WTC11 (cell line): ENCODE measurements at places on chromosomes 1 and 21. TPM values are rescaled to one million over a fixed set of nuclear protein-coding genes. Genes with fewer than 3 reads are reported as not detected.

Gene TNNT2
- 6.1 to 10.1 TPM (median 7.9 TPM) in 3 replicates for total RNA-seq

DNA sequence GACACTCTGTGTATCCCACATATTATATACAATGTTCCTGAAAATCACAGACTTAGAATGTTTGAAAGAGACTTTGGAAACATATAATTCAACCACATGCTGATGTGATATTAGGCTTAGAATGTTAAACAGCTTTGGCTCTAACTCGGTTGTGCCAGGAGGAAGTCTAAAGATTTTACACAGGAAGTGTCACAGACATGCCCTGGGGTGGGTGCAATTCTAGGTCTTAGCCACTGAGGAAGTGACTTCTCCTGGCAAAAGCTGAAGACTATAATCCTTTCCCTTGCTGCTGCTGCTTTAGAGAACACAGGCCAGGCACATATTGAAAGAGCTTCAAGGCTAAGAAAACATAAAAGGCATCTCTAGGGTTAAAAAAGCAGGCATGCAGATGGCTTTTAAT lies 51.0 kb downstream of the RPL5 start:
- H3K27me3 ChIP-seq, result no peaks in the 10 kb centered on the region
- H3K4me1 ChIP-seq, result peaks cover 10% of the 10 kb centered on the region
- H3K27ac ChIP-seq, result no peak overlapping the region
- no peak overlapping the region for H3K4me3 ChIP-seq
- DNase-seq, result no peak

GRCh38 chr1:21534674-21535378 lies 25.6 kb downstream of the ALPL start:
- H3K27me3 ChIP-seq, result no peaks in the 10 kb centered on the region
- H3K4me1 ChIP-seq, result peaks cover 45% of the 10 kb centered on the region
- no peaks in the 10 kb centered on the region for H3K36me3 ChIP-seq
- peak; percentile 52 for DNase-seq
- no peak overlapping the region; the same call in 1 of the 2 replicates for H3K27ac ChIP-seq
- no peak overlapping the region for H3K4me3 ChIP-seq

DNA sequence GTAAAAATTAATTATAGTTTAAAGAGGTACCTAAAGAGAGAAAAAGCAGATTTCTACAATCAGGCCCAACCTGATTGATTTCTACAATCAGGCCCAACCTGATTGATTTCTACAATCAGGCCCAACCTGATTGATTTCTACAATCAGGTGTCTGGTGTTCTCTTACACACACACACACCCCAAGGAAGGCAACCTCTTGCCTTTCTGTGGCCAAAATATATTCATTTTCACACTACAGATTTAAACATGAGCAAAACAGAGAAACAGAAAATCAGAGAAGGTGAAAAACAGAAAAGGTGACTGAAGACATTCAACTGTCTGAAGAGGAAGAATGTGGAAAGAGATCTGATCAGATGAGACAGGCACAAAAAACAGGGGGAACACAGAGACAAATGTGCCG lies 104.5 kb downstream of the SMYD2 start:
- no peaks in the 10 kb centered on the region for H3K27me3 ChIP-seq
- H3K36me3 ChIP-seq, result peaks cover 42% of the 10 kb centered on the region
- peaks cover 23% of the 10 kb centered on the region for H3K4me1 ChIP-seq
- no peak overlapping the region; the same call in 1 of the 2 replicates for H3K27ac ChIP-seq
- no peak for DNase-seq

GRCh38 chr1:63878932-63879331 lies 105.1 kb downstream of the ROR1 start:
- peaks cover 80% of the 10 kb centered on the region for H3K4me1 ChIP-seq
- H3K36me3 ChIP-seq, result no peaks in the 10 kb centered on the region
- H3K27ac ChIP-seq, result no peak overlapping the region
- H3K4me3 ChIP-seq, result no peak overlapping the region
- DNase-seq, result no peak

GRCh38 chr1:90919190-90919719 lies 102.6 kb downstream of the ZNF644 start:
- peaks cover 8% of the 10 kb centered on the region for H3K36me3 ChIP-seq
- H3K4me1 ChIP-seq, result peaks cover 57% of the 10 kb centered on the region

- H3K36me3 ChIP-seq, result no peaks in the 10 kb centered on the region
- no peak for DNase-seq
- peaks cover 4% of the 10 kb centered on the region; the same call in 1 of the 2 replicates for H3K27me3 ChIP-seq
- H3K4me3 ChIP-seq, result no peak overlapping the region
- no peak overlapping the region for H3K27ac ChIP-seq
These were observed 54.7 kb downstream of the PTP4A2 start for GRCh38 chr1:31883357-31883942.

- no peak overlapping the region for H3K4me3 ChIP-seq
- no peaks in the 10 kb centered on the region for H3K27me3 ChIP-seq
- H3K36me3 ChIP-seq, result peaks cover 15% of the 10 kb centered on the region; the same call in 1 of the 2 replicates
- H3K4me1 ChIP-seq, result no peaks in the 10 kb centered on the region
- H3K27ac ChIP-seq, result no peak overlapping the region
- no peak for DNase-seq
These were observed 24.1 kb upstream of the ASPM start for GRCh38 chr1:197170538-197170937.

Gene ELAPOR1
- 1.1 to 1.5 TPM (median 1.3 TPM) in 3 replicates for total RNA-seq

Gene TSTD1
- total RNA-seq, result 74.5 to 107 TPM (median 100 TPM) in 3 replicates

Gene GLIS1
- total RNA-seq, result 0.18 to 0.24 TPM (median 0.18 TPM) in 3 replicates

DNA sequence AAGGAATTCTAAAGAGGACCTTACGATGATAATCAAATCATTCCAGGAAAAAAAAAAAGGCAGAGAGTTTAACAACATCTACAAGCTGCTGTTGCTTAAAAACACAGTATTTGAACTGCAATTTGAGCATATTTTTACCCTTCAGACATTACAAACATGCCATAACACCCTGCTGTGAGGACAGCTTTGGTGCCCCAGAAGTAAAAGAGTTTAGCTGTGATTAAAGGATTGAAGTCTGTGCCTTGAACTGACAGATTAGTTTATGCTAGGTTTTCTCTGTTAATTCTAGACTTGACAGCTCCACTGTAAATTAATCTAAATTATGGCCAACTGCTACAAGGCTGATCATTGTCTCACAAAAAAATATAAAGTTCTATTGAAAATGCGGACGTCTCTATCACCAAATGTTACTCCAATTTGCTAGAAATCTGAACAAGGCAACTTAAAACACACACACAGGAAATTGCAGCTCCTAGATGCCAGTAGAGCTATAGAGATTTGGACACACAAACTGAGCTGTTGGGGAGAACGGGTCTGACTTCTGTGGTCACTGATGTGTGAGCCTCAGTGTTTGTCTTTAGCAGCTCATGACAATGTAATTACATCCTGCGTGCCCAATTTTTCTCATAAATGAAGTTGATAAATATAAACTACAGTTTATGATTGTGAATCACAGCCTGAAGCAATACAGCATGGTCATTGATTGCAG lies 217.9 kb downstream of the NTNG1 start:
- no peaks in the 10 kb centered on the region for H3K27me3 ChIP-seq
- no peak overlapping the region for H3K4me3 ChIP-seq
- H3K4me1 ChIP-seq, result peaks cover 26% of the 10 kb centered on the region
- H3K36me3 ChIP-seq, result peaks cover 8% of the 10 kb centered on the region

- H3K27ac ChIP-seq, result no peak overlapping the region
- no peaks in the 10 kb centered on the region for H3K36me3 ChIP-seq
- no peak for DNase-seq
- no peaks in the 10 kb centered on the region for H3K4me1 ChIP-seq
These were observed 3.2 kb upstream of the SPRR4 start for GRCh38 chr1:152967201-152967600.

Gene OR2AK2
- total RNA-seq, result not detected in 3 replicates

- H3K36me3 ChIP-seq, result peaks cover 17% of the 10 kb centered on the region
- DNase-seq, result no peak
- H3K27ac ChIP-seq, result no peak overlapping the region
These were observed 25.8 kb downstream of the TFAP2E start for GRCh38 chr1:35598895-35599294.

DNA sequence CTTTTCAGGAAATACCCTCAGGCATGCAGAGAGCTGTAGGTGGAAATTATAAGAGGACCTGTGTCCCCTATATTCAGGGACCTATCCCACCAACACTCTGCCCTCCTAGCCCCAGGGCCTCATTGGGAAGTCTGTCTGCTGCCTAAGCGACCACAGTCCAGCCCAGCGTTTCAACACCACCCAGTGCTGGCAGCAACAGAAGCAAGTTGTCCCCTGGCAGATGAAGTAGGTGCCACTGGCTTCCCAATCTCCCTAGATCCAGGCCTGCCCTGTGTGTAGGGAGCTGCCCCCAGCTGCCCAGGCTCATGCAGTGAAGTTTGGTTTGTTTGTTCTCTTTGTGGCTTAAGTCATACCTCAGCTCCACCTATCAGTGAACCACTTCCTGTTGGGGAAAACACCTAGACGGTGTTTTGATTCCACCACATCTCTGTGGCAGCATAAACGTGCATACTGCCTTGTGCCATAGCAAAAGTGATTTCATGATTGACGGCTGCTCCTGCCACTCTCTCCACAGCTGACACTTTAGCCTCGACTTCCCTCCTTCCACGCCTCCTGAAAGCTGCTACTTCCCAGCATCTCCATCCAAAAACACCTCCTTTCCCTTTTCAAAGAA lies 8.1 kb upstream of the LEFTY1 start:
- no peak for DNase-seq
- no peak overlapping the region for H3K4me3 ChIP-seq
- peaks cover 11% of the 10 kb centered on the region; the same call in 1 of the 2 replicates for H3K27me3 ChIP-seq
- H3K4me1 ChIP-seq, result peaks cover 43% of the 10 kb centered on the region

DNA sequence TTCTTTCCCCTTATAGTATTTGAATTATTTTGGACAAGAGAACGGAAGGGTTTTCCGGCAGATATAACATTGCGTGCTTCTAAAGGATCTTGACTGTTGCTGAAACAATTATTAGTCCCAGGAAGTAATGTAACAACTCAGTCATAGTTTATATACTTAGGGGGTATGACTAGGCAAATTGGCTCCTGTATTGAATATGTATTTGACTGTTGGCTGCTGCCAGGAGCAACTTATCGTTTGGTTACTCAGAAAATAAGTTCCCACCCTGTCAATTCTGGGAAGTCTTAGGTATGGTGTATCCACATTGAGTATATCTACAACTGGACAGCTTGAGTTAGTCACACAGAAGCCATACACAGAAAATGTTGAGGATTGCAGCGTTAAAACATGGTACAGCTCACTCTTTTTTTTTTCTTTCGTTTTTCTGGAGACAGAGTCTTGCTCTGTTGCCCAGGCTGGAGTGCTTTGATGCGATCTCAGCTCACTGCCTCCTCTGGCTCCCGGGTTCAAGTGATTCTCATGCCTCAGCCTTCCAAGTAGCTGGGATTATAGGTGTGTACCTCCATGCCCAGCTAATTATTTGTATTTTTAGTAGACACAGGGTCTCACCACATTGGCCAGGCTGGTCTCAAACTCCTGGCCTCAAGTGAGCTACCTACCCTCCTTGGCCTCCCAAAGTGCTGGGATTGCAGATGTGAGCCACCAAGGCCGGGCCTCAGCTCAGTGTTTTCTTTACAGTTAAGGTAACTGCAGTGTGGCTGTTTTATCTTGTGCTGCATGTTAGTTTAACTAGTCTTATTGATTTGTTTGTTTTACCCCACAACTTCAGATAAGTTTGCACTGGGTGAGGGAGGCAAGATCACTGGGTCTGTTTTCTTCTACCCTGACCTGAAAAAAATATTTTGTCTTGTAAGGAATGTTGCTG lies 10.2 kb downstream of the SMAP2 start:
- no peak overlapping the region for H3K27ac ChIP-seq
- H3K27me3 ChIP-seq, result no peaks in the 10 kb centered on the region
- H3K36me3 ChIP-seq, result no peaks in the 10 kb centered on the region
- no peak overlapping the region for H3K4me3 ChIP-seq

DNA sequence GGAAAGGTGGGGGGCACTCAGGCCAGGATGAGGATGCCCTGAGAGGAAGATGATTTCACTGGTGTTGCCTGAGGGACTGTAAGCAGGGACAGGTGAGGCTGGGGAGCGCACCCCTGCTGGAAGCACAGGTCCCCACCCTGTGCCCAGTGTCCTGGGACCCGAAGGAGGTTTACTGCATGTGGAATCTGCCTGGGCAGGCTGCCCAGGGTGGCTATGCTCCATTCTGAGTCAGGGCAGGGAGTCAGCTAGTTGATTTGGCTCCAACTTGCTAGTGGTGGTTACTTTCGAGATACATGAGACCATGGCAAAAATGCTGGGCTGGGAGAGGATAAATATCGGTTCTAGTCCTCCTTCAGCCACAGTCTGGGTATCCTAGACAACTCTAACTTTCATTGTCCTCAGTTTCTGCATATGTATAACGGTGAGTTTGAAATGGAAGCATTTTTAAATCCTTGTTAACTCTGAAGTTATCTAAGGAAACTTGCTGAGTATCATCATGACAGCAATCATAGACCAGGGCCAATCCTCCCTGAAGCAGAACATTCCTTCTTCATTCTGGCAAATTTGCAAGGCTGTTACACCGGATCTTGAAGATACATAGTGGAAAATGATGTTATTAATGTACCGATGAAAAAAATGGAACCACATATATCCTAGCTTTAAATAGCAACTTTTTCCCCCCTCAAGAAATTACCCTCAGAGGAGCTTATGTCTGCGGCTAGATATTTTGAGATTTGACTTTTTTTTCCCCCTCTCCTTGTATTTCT lies 7.7 kb downstream of the TLR5 start:
- H3K36me3 ChIP-seq, result no peaks in the 10 kb centered on the region
- H3K27me3 ChIP-seq, result peaks cover 30% of the 10 kb centered on the region
- no peak overlapping the region for H3K4me3 ChIP-seq
- no peak overlapping the region for H3K27ac ChIP-seq
- no peak for DNase-seq
- H3K4me1 ChIP-seq, result peaks cover 32% of the 10 kb centered on the region

GRCh38 chr1:41613689-41614574 lies 129.4 kb upstream of the EDN2 start:
- peaks cover under 1% of the 10 kb centered on the region; the same call in 1 of the 2 replicates for H3K4me1 ChIP-seq
- no peak overlapping the region for H3K27ac ChIP-seq
- no peak for DNase-seq
- no peak overlapping the region for H3K4me3 ChIP-seq
- no peaks in the 10 kb centered on the region for H3K27me3 ChIP-seq

GRCh38 chr1:247434005-247434404 lies 18.0 kb downstream of the NLRP3 start:
- no peak for DNase-seq
- H3K27me3 ChIP-seq, result no peaks in the 10 kb centered on the region
- no peak overlapping the region for H3K27ac ChIP-seq
- H3K36me3 ChIP-seq, result no peaks in the 10 kb centered on the region
- H3K4me3 ChIP-seq, result no peak overlapping the region

- no peak overlapping the region for H3K4me3 ChIP-seq
- H3K4me1 ChIP-seq, result peaks cover 50% of the 10 kb centered on the region
- H3K27ac ChIP-seq, result no peak overlapping the region
- no peaks in the 10 kb centered on the region for H3K36me3 ChIP-seq
These were observed 6.7 kb upstream of the TSEN15 start for GRCh38 chr1:184044603-184045376.
